ENCODE measurements at places on chromosomes 12 and 14.

GRCh38 chr12:104490186-104490585 lies 33.4 kb downstream of the CHST11 start:
- DNase-seq, result no peak

DNA sequence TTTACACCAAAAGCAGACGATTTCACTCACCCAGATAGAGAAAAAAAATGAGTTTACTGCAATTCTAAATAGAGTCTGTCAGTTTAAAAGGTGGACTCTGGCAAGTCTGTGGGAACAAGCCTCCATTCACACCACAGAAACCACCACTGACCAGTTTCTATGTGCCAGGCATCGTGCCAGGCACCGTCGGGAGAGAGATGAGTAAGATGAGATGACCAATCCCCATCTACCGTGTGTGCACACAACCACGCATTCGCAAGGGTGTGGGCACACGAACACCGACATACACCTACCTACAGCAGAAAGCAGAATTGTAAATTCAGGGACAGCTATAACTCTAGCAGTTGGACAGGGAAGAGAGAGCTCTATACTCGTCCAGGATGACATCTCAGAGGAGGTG lies 58.3 kb downstream of the PRIMA1 start:
- DNase-seq, result no peak

DNA sequence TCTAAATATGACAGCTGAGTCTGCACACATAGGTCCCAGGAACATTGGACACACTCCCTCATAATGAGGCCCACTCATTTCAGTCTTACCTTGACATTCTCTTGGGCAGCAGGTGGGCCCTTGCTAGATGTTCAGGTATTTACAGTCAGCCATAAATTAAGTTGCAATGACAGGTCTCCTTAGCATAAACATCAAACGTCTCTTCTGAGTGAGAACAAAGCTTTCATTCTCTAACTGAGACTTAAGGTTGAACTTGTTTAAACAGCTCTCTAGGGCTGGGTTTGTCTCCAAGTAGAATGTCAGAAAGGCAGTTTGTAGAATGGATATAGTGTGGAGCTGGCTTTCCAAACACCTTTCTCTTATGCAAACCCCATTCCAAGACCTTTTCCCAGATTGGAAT lies 10.3 kb downstream of the ACVR1B start:
- DNase-seq, result no peak

DNA sequence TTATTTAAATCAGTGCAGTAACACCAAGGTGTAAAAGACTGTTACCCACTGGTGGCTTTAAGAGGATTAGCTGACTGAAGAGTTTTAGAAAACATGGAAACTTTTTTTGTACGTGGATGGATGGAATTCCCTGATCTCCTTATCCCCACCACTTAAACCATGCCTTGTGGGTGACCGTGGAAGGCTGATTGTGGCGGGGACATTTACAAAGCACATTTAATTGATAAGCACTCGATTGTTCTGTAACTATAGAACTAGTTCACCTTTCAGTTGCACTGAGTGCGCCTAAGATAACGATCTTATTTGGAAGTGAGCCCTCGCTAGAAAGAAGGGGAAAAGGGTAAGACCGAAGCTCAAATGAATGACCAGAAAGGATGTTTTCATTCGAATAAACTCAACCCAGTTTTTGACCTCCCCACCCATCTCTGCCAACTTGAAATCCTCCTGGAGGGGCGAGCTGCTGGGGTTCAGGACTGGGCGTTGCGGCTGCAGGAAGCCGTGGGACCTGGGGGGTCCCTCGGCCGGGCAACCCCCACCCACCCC lies 688 bp upstream of the RASSF3 start:
- DNase-seq, result no peak

All from NCI-H2081 (cell line).